ENCODE measurements at places on chromosomes 5 and 9.

DNA sequence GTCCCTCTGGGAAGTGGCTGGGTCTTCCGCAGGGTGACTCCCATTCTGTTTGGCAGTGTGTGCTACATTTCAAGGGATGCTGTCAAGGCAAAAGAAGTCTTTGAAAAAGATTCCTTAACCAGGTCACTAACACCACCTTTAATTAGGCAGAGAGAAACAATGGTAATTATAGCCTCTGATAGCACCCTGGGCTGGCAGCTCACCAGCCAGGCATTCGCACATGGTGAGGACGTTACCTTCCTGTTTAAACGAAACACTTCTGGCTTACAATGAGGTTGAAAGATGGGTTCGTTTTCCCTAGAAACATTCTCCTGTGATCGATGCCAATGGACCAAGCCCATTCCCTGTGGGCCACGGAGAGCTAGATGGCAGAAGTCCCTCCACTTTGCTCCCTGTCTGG lies 230.1 kb upstream of the PANK3 start:
- no peak for DNase-seq

GRCh38 chr9:5854063-5854790 lies 21.3 kb upstream of the ERMP1 start:
- no peak for DNase-seq

GRCh38 chr5:136046246-136046645 lies 17.5 kb downstream of the TGFBI start:
- no peak for DNase-seq

DNA sequence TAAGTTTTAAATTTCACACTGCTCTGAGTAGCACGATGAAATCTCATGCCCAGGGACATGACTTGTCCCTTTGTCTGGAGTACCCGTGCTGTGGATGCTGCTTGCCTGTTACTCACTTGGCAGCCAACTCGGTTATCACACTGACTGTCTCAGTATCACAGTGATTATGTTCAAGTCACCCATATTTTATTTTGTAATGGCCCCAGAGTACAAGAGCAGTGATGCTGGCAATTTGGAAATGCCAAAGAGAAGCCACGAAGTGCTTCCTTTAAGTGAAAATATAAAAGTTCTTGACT lies 22.8 kb upstream of the SCGB3A2 start:
- no peak for DNase-seq

All from activated T-helper 1 cell treated with anti-CD3 and anti-CD28 coated beads, Interleukin-2, amount 50 U/mL, for 16 hours (primary cell).